CD4-positive, alpha-beta T cell (primary cell): ENCODE measurements at places on chromosomes 1 and 21.

GRCh38 chr1:116808200-116808847 is 54.1 kb downstream of the CD2 start:
- no peak for DNase-seq

DNA sequence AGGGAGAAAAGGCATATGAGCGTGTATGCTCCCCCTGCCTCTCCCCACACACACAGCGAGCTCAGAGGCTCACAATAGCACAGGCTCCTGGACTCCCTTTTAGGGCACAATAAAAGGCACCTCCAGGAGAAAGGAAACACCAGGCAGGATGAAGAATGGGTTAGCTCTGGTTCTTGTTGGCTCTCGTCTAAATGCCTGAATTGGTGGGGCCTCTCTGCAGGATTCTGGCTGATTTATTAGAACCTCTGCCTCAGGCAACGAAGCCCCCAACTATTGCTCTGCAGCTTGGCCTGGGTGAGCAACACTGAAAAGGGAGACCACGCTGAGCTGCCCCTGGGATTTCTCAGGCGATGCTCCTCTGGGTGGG is 590.9 kb upstream of the PLXNA2 start:
- DNase-seq, result no peak

GRCh38 chr1:191671236-191671635 is 487.0 kb upstream of the RGS18 start:
- no peak for DNase-seq

GRCh38 chr1:30088594-30088993 is 634.8 kb downstream of the MATN1 start:
- no peak for DNase-seq

DNA sequence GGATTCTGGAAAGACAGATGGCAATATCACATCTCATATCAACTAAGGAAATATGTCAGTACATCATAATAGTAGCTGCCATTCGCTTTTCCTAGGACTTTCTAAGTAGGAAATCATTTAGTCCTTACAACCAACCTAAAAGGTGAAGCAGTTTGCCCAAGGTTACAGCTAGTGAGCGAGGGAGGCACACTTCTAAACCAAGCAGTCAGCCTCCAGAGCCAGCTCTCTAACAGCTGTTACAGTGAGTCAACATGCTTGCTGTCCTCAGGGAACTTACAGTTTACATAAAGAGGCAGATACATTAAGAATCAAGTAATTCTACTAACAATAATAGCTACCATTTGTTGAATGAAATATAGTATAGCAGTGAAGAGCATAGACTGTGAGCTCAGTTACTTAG is 57.1 kb downstream of the GIPC2 start:
- no peak for DNase-seq

- no peak for DNase-seq
Observed at GRCh38 chr1:245571815-245572294, 417.1 kb downstream of the KIF26B start.

- DNase-seq, result no peak
Observed at GRCh38 chr1:210347112-210347511, 18.4 kb downstream of the HHAT start.

- no peak for DNase-seq
Observed at GRCh38 chr1:217484871-217485270, 146.0 kb downstream of the GPATCH2 start.

- no peak for DNase-seq
Observed at GRCh38 chr21:43581453-43581852, 77.8 kb downstream of the HSF2BP start.

DNA sequence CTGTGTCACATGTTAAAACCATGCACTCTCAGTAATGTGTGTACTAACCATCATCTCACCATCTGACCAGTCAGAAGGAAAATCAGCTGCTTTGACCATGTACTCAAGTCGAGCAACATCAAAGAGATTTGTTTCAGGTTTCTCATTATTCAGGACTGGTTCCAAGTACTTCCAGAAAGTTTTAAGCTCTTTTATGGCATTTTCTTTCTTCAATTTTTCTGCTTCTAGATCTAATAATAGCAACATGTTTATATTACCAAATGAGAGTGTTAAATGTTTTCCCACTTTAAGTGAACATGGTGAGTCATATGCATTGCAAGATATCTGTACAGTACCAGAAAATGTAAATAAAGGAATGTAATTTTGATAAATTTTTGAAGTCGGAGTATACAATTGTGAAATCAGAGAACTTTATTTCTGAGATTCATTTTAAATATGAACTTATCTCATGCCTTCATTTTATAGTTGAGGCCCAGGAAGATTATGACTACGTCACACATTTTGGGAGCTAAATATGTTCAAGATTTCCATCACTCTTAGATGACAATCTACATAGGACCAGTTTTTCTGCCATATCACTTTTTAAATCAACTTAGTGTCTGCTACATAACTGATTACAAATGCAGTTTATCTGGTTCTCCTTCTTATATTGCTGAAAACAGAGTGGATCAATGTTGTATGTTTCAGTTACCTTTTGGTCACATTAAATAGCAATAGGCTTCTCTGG is 87.2 kb downstream of the SPAG17 start:
- no peak for DNase-seq

GRCh38 chr1:52663716-52664115 is 30.7 kb downstream of the SHISAL2A start:
- no peak for DNase-seq

- no peak for DNase-seq
Observed at GRCh38 chr1:160858507-160858906, 4.2 kb downstream of the CD244 start.

- DNase-seq, result no peak
Observed at GRCh38 chr21:15437883-15438282, 291.9 kb upstream of the USP25 start.

DNA sequence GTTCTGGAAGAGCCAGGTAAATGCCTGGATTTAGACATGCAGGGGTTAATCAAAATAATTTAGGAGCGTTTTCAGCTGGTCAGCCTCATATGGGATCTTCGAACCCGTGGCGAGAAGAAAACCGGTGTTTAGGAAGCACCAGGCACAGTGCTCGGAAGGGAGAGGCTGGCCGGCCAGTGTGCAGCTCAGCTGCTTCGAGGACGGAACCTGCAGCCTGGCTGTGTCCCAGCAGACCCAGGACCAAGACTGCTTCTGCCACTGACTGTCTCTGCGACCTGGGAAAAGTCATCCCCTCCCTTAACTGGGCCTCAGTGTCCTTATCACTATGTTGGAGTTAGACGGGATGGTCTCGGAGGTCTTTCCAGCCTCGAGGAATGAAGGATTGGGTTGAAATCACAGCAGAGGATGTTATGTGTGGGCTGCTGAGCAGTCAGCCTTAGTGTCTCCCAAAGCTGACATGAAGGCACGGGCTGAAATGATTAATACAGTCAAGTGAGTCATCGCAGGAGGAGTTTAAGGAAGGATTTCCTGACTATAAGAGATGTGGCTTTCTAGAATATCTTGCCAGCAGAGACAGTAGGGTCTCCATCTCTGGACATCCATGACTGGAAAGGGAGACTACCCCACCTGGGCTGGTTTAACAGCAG is 20.8 kb downstream of the PPFIA4 start:
- no peak for DNase-seq

DNA sequence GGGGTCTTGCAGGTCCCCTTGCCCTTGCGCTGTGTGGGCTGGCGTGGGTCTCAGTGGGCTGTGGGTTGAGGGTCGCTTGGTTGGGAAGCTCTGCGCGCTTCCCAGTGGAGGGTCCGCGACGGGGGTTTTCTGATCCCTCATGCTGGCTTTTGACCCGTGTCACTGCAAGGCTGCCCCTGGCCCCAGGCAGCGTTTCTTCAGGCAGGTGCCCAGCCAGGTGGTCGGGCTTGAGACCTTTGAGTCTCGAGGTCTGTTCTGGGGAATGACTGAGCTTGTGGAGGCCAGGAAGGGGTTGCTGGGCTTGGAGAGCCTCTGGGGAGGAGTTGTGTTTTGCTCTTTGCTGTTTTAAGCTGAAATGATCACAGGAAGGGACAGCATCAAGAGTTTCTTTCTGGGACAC is 5.3 kb downstream of the SKI start:
- no peak for DNase-seq

GRCh38 chr1:204036882-204037655 is 35.8 kb upstream of the SOX13 start:
- DNase-seq, result no peak

GRCh38 chr1:229217716-229218115 is 53.2 kb upstream of the RAB4A start:
- DNase-seq, result no peak

DNA sequence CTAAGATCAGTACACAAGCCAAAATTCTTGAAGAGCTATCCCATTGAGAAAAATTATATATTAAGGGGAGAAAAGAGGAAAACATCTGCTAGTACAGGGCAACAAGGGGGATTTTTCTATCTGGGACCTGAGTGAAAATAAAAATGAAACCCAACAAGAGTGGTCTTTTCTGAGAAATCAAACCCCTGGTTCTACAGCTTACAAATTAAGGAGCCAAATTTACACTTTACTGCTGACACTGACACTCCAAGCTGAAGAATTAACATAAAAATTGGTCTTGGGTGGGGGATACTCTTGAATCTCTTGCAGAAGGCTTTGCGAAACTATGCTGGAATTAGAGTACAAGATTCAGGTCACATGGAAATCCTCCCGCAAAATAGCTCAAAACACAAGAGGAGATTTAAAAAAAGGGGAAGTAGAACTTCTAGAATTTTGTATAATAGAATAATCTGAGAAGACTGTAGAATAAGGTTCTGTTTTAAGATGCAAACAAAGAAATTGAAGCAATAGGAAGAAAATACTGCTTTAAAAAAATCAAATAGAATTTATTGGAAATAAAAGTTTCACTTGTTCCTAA is 32.1 kb upstream of the HSPA13 start:
- no peak for DNase-seq

GRCh38 chr21:35095859-35096291 is 46.8 kb upstream of the RUNX1 start:
- no peak for DNase-seq

DNA sequence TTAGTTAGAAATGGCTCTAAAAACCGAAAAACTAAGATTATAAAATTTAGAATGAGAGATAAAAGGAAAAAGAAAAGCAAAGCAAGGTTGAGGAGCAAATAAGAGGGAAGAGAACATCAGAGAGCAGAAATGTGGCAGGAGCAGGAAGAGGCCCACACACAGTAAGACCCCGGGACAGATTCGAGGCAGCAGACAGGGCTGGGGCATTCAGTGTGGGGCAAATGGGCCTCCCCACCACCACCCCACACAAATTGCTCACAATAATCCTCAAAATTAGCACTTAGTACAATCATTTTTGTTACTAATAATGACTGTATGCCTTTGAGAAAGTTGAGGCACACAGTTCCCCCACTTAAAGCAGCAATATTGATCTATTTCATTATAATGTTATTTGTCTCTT is 17.1 kb upstream of the SLC44A3 start:
- DNase-seq, result no peak

GRCh38 chr1:116075990-116076389 is 35.2 kb upstream of the MAB21L3 start:
- DNase-seq, result no peak

DNA sequence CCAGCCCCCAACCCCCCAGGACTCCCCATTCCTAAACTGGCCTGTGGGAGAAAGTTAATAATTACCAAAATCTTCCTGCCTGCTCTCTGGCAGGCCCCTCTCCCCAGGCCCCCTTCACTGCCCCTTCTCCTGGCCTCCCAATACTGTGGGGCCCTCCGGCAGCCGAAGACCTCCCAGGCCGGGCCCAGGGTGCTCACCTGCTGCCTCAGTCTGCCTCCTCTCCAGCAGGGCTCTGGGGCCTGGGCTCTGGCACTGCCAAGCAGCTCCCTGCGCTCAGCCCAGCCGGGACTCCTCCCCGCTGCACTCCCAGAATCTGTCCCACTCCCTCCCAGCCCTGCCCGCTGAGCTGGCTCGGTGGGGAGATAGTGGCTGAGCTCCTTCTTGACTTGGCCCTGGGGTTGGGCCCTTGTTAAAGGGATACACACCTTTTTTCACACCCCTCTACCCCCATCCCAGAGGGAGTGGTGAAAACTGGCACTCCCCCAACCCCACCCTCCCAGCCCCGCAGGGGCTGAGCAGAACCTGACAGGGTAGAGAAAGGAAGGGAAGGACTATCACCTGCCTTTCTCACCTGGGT is at the start of gene S100A16:
TSS of gene S100A16 (minus strand) at position 383 of the 577 bp plus-strand sequence. CDS start 4,986 bp downstream, outside the sequence.
- no peak for DNase-seq

DNA sequence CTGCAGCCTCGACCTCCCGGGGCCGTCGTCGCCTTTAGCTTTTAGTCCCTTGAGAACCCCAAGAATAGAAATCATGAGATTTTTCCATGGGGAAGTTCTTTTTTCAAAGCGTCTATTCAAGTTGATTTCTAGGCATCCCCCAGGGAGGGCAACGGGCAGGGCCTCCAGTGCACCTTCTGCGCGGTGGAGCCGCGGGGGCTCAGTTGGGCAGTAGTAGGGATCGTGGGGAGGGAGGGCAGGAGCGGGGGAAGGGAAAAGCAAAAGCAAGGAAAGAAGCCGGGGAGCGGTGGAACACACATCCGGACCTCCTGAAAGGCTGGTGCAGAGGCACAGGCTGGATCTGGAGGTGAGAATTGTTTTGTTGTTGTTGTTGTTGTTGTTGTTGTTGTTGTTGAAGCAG is 103.4 kb downstream of the PPIAL4G start:
- DNase-seq, result no peak

GRCh38 chr21:34810786-34811185 is 142.0 kb downstream of the CLIC6 start:
- DNase-seq, result no peak

- DNase-seq, result no peak
Observed at GRCh38 chr1:186775881-186776560, 52.7 kb upstream of the PLA2G4A start.

DNA sequence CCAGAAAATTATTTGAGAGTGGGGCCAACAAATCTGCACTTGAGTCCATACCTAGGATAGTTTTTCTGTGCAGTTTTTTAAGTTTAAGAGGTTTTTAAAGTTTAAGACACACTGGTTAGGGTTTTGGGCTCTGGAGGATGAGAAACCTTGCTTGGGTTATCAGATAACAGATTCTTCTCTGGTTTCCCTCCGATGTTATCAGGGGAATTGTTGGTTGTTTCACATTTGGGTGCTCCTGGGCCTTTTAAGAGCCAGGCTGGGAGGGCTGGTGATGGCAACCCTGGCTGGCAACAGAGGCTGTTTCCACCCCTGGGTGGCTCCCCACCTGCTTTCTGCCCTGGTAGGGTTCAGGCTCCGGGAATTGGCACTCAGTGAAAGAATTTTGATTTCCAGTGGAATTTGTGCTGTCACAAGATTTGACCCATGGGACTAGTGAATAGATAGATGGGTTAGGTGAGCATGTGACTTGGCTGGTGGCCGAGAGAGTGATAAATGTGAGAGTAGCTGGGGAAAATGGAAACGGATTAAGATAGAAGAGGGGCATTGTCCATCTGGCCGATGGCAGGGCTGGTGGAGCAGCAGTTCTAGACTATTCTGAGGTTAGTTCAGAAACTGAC is 14.8 kb downstream of the VANGL1 start:
- no peak for DNase-seq

DNA sequence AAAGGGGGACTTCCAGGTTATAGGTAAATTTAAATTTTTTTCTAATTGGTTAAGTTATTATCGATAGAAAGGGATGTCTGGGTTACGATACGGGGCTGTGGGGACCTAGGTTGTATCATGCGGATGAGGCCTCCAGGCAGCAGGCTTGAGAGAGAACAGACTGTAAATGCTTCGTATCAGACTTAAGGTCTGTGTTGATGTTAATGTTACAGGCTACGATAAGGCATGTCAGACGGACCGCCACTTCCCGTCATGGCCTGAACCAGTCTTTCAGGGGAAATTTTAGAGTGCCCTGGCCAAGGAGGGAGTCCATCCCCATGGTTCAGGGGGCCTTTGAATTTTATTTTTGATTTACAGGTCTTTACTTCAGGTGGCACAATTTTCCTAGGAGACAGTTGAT is 16.7 kb downstream of the ABCG1 start:
- DNase-seq, result no peak
